ENCODE measurements at places on chromosomes 6 and 20. TPM values are rescaled to one million over a fixed set of nuclear protein-coding genes. Genes with fewer than 3 reads are reported as not detected.

The COX7A2 gene
- total RNA-seq, result 216 TPM

The EPPIN gene
- total RNA-seq, result not detected

The ADGB gene
- not detected for total RNA-seq

The SLC17A2 gene
- not detected for total RNA-seq

The VGLL2 gene
- total RNA-seq, result not detected

DNA sequence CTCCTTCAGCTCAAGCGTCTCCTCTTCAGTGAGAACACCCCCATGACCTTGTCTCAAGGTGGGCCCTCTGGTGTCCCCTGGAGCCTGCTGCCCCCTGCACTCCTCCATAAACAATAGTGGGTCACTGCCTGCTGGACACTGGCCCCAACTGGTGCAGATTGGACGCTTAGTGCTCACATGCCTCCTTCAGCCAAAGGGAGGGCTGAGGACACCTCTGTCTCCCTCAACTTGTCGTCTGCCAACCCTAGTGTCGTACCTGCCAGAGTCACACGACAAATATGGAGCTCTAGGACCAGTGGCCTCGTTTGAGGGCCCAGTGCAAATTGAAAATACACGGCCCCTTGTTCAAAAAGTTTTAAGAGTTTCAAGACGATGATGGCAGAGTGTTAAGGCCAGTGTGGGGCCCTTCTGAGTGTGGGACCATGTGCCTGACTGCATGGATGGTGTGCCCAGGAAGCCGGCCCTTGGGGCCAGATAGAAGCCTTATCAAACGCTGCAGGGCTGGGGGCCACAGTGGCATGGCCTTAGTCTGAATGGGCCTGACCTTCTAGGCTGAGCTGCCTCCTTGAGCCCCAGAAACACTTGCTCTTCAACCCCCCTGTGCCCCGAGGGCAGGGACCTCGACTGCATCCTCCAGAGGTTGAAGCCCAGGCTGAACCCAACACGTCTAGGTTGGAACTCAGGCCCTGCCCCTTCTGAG lies 20.1 kb downstream of the APCDD1L start:
- H3K4me3 ChIP-seq, result no peak overlapping the region
- no peak overlapping the region for H3K27ac ChIP-seq
- DNase-seq, result no peak
- no peaks in the 10 kb centered on the region for H3K27me3 ChIP-seq

DNA sequence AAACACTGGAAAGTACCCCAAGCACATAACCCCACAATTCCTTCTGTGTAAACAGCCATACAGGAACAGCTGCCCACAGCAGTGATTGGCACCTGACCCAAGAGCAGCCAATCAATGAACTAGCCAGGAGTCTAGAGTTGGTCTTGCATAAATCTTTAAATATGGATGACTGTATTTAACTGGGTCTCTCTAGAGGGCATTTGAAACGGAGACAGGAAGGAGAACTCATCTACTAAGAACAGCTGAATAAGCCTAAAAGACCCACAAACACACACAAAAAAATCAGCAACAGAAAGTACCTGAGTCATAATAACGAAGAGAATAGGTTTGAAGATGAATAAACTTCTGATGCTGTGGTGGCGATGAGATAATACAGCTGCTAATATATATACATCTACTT lies 49.0 kb upstream of the ASF1A start:
- H3K27ac ChIP-seq, result peak overlapping the region; percentile 49
- no peaks in the 10 kb centered on the region for H3K27me3 ChIP-seq
- H3K36me3 ChIP-seq, result peaks cover 3% of the 10 kb centered on the region
- H3K4me1 ChIP-seq, result peaks cover 25% of the 10 kb centered on the region

DNA sequence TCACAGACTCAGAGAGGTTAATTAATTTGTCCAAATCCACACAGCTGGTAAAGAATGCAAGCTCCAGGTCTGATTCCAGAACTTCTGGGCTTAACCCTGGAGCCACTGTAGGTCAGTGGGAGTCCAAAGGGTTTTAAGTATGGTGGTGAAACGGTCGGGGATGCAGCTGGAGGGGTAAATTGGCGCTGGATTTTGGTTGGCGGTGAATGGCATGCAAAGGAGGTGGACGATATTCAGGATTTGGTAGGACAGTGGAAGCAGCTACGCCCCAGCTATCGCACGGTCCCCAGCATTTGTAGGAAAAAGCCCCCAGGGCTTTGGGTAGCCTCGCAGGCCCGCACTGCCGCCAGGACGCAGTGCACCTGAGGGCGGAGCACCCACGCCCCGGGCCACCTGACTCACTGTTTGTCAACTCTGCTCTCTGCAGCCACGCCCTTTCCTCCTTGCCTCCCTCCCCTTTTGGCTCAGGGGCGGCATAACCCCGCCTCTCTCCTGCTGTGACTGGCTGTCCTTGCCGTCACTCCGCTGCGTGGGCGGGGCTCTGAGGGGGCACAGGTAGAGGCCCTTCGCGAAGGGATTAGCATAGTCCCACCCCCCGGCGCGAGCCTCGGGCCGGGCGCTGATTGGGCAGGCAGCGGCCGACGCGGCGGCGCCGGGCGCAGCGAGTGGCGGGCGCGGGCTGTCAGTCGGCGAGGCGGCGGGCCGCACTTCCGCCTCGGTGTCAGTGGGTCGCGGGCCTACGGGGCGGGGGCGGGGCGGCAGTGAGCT lies at the start of gene OSBPL2:
TSS of gene OSBPL2 (plus strand) at position 721 of the 768 bp plus-strand sequence. CDS start 17,664 bp downstream, outside the sequence.
- DNase-seq, result peak; percentile 100

- no peak overlapping the region for H3K4me3 ChIP-seq
- no peaks in the 10 kb centered on the region for H3K4me1 ChIP-seq
- no peaks in the 10 kb centered on the region for H3K36me3 ChIP-seq
- no peak for DNase-seq
- peaks cover 3% of the 10 kb centered on the region for H3K27me3 ChIP-seq
These were observed 56.8 kb upstream of the DSP start for GRCh38 chr6:7484666-7485065.

- H3K4me1 ChIP-seq, result no peaks in the 10 kb centered on the region
- H3K27me3 ChIP-seq, result no peaks in the 10 kb centered on the region
- no peak overlapping the region for H3K27ac ChIP-seq
- no peak for DNase-seq
- H3K4me3 ChIP-seq, result no peak overlapping the region
These were observed 156.4 kb upstream of the PDE10A start for GRCh38 chr6:165819394-165819793.

- peaks cover 99% of the 10 kb centered on the region for H3K36me3 ChIP-seq
- H3K27me3 ChIP-seq, result no peaks in the 10 kb centered on the region
- H3K4me3 ChIP-seq, result no peak overlapping the region
- H3K4me1 ChIP-seq, result peaks cover 16% of the 10 kb centered on the region
These were observed 48.4 kb downstream of the EZR start for GRCh38 chr6:158770533-158771330.

- no peak for DNase-seq
- H3K36me3 ChIP-seq, result no peaks in the 10 kb centered on the region
- no peaks in the 10 kb centered on the region for H3K4me1 ChIP-seq
- no peak overlapping the region for H3K4me3 ChIP-seq
- H3K27ac ChIP-seq, result no peak overlapping the region
These were observed 406.3 kb downstream of the TAF4 start for GRCh38 chr20:61659246-61659993.

DNA sequence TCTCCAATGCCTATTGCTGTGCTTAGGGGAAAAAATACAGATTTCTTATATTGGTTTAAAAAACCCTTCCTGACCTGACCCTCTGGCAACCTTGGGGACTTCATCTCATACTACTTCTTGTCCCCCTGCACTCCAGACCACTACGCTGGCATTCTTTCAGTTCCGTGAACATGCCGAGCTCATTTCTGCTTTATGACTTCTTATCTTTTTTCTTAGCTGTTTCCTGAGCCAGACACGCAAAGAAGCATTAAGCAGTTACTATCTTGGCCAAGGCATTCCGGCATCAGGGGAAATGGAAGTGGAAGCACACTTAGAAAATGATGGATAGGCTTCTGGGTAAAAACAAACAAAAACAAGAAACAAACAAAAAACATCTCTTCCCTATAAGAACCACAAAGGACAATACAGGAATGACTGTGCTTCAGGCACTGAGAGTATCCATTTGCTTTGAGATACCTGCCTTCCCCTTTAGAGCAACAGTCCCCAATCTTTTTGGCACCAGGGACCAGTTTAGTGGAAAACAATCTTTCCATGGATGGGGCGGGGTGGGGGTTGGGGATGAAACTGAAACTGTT lies 4.4 kb upstream of the CCDC28A start:
- H3K27ac ChIP-seq, result no peak overlapping the region
- H3K4me3 ChIP-seq, result no peak overlapping the region
- no peaks in the 10 kb centered on the region for H3K27me3 ChIP-seq
- DNase-seq, result no peak

- H3K4me3 ChIP-seq, result no peak overlapping the region
- no peak overlapping the region for H3K27ac ChIP-seq
- no peak for DNase-seq
- peaks cover 45% of the 10 kb centered on the region for H3K36me3 ChIP-seq
These were observed 204.5 kb downstream of the PREX1 start for GRCh38 chr20:48623176-48623905.

- no peak for DNase-seq
- H3K27me3 ChIP-seq, result no peaks in the 10 kb centered on the region
- peaks cover 19% of the 10 kb centered on the region for H3K4me1 ChIP-seq
- no peaks in the 10 kb centered on the region for H3K36me3 ChIP-seq
These were observed 2.2 kb upstream of the GINM1 start for GRCh38 chr6:149563928-149564325.
